ENCODE measurements at places on chromosomes 5 and 9.

DNA sequence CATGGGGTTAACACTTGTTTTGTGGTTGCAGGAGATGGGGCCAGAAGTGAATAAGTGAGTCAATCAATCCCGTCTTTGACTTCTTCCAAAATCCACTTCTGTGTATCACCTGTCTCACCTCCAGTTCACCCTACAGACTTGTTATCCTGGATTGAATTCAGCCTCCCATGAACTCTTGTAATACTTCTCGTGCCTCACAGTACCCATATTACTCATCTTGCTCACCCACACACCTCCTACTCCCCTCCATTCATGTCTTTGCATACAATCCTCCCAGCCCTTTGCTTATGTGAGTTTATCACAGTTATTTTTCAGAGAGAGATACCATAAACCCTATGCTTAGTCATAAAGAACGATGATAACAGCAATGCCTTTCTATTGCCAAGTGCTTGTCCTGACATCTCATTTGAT, 52.9 kb upstream of the PAPPA start:
- DNase-seq, result no peak

GRCh38 chr9:2285416-2286332, 270.5 kb downstream of the SMARCA2 start:
- no peak for DNase-seq

DNA sequence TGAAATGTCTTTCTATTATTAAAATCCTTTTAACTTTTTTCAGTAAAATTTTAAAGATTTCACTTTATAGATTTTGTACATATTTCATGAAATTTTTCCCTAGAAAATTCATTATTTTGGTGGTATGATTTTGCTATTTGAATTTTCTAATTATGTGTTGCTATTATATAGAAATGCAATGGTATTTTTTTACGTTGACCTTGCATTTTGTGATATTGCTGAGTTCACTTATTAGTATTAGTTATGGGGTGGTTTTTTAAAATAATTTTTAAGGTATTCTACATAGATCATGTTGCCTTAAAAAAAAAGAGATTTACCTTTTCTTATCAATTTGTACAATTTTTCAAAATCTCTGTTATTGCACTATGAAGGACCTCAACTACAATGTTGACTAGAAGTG, 458.3 kb downstream of the TLE1 start:
- no peak for DNase-seq

- DNase-seq, result no peak
Observed at GRCh38 chr5:71537687-71538086, 49.5 kb upstream of the MCCC2 start.

DNA sequence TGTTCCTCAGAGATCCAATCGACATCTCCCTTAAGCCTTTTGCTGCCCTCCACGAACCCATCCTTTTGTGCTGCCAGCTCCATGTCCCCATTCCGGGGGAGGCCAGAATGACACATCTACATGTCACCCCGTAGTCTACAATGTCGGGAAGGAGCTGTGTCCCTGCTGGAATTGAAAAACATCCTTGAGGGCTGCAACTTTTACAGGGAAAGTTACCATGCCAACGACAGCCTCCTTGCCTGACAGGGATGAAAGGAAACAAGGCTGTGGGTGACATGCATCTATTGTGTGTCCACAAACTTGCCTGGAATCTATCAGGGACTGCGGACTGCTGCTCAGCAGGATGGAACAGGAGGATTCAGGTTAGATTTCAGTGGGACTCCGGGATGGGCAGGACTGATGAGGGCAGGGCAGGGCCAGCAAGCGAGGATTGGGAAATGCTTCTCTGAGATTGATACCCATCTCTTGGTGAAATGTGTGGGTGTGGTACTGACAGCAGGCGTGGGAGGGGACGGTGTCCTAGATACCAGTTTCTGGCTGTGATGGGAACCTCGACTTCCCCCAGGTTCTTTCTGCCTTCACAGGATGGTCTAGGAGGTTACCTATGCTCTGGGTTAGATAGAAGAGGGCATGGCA, 25.5 kb downstream of the EGR1 start:
- DNase-seq, result no peak

- no peak for DNase-seq
Observed at GRCh38 chr9:136044207-136044970, 50.7 kb downstream of the NACC2 start.

GRCh38 chr5:178411083-178411482, 178.5 kb upstream of the PHYKPL start:
- no peak for DNase-seq

GRCh38 chr5:152124409-152125041, 199.9 kb upstream of the GLRA1 start:
- DNase-seq, result no peak

- DNase-seq, result no peak
Observed at GRCh38 chr9:100498592-100498991, 25.6 kb downstream of the TMEFF1 start.

- no peak for DNase-seq
Observed at GRCh38 chr5:120396186-120396585, 67.9 kb upstream of the PRR16 start.

GRCh38 chr9:82164159-82164558, 175.6 kb downstream of the SPATA31D1 start:
- no peak for DNase-seq

- no peak for DNase-seq
Observed at GRCh38 chr9:20693068-20693467, 9.0 kb downstream of the FOCAD start.

DNA sequence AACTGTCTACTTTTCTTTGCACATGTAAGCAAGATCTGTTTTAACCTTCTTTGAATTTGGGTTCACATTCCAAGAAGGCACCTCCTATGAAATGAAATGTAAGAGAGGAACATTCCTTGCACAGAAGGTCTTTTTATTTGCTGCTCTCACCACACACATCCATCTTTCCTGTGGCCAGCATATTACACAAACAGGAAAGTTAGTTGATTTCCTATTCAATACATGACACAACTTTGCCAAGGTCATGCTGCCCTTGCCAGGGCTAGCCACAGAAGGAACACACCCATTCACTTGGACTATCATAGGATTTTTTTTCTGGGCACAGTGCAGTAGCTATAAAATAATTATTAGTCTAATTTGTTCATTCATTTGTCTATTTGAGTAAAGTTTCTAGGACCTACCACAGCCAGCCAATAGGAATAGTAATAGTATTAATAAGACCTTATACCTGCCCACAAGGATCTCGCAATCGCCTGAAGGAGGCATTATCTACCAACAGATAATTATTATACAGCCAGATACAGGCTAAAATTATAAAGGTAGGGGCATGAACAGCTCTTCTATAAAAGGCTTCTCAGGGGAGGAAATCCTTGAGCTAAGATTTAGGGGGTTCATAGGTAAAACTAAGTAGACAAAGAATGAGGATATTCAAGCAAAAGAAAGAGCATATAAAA, 78.1 kb upstream of the NREP start:
- no peak for DNase-seq

- no peak for DNase-seq
Observed at GRCh38 chr5:158813275-158813674, 286.4 kb downstream of the EBF1 start.

GRCh38 chr5:149284501-149284900, 12.8 kb downstream of the AFAP1L1 start:
- DNase-seq, result no peak

DNA sequence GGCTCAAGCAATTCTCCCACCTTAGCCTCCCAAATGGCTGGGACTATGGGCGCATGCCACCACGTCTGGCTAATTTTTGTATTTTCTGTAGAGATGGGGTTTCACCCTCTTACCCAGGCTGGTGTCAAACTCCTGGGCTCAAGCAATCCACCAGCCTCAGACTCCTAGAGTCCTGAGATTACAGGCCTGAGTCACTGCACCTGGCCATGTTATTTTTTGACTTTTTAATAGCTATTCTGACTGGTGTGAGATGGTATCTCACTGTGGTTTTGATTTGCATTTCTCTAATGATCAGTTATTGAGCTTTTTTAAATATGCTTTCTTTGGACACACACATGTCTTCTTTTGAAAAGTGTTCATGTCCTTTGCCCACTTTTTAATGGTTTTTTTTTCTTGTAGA, 38.2 kb downstream of the FBXW2 start:
- no peak for DNase-seq
